ENCODE measurements at places on chromosomes 12 and 14.

GRCh38 chr12:13073173-13073572 is 29.0 kb downstream of the FAM234B start:
- H3K4me3 ChIP-seq: no peak overlapping the region
- DNase-seq: no peak
- no peaks in the 10 kb centered on the region for H3K4me1 ChIP-seq

DNA sequence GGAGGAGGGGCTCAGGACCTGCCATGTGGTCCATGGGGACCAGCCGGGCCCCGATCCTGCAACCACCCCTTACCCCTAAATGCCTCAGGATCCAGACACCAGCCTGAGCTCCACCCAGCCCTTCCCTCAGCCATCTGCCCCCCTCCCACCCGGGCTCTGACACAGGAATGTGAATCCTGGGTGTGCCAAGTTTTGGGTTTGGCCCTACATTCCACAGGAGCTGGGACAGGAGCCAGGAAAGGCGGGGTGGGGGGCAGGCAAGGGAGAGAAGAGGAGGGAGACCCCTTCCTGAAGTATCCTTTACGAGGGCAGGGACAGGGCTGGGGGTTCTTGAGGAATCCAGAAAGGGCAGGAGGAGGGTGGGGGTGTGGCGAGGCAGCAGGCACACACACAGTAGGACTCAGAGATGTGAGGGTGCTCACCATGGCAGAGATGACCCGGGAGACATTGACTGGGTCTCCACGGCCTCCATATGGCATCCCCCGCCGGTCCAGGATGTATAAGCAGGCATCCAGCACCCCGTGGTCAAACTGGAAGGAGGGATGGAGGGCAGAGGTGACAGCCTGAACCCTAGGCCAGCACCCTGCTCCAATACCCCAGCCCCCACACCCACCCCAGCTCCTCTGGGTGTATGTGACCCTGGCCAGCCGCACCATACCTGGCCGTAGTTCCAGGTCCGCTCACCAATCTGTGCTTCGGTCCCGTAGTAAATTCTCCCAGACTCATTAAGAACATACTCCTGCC is 3.5 kb downstream of the TGM1 start:
- H3K4me1 ChIP-seq: no peaks in the 10 kb centered on the region
- no peak overlapping the region for H3K4me3 ChIP-seq
- no peaks in the 10 kb centered on the region for H3K36me3 ChIP-seq

DNA sequence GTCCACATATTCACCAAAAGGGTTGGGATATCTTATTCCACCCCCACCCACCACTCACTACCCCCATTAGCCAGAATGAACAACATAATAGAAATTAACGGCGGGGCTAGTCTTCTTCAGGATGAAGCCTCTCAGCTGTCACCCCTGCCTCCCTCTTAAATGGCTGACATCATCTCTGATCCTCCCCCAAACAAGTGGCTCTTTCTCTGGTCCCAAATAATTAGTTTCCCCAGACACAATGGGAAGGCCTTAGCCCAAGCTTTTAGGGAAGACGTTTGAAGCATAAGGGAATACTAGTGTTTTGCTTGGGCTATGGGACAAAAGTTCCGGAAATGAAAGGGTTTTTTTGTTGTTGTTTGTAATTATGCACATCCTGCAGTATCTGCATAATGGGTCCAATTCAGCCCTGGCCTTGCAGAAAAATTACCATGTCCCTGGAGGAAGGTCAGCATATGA is 13.8 kb downstream of the STON2 start:
- H3K27me3 ChIP-seq: peaks cover 21% of the 10 kb centered on the region
- H3K36me3 ChIP-seq: no peaks in the 10 kb centered on the region
- DNase-seq: no peak
- no peaks in the 10 kb centered on the region for H3K4me1 ChIP-seq
- no peak overlapping the region for H3K27ac ChIP-seq

DNA sequence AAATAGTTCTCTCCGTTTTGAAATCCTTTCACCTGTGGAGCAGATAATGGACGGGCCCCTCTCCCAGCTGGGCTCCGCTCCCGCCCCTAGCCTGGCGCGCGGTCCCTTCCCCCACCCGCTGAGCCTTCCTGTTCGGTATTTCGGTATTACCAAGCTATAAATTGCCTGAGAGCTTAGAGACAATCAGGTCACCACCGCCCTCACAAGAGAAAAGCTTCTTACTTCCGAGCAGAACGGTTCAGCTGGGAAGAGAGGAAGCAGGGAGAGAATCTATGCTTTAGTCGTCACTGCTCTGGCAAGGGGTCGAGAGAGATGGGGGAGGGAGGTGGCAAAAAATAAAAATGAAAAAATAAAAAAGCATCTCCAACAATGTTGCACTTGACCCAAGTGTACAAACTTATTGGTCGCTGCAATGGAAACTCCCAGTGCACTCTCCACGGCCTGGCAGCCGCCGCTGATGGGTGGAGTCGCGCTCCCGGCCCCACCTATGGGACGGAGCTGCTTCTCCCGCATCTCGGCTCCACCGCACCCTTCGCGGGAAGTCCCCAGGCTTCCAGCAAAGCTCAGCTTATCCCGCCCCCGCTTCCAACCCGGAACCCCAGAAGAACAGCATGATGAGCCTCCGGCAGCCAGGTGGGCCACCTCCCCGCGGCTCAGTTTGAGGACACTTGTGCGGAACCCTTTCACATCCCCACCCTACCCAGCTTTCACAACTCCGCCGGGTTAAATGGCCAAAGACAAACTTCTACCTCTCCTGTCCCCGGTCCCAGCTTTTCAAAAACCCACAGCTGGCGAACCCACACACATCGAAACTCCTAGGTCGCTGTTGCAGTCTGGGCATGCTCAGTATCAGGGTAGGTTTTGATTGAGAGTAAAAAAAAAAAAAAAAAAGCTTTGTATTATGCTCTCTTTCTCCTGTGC is 832 bp upstream of the SYT1 start:
- no peaks in the 10 kb centered on the region for H3K4me1 ChIP-seq
- peaks cover 27% of the 10 kb centered on the region for H3K27me3 ChIP-seq
- H3K36me3 ChIP-seq: no peaks in the 10 kb centered on the region
- no peak overlapping the region for H3K27ac ChIP-seq
- no peak for DNase-seq
